ENCODE measurements at places on chromosomes 12 and 14.

- no peak for DNase-seq
Measured at GRCh38 chr14:39036760-39037159, 66.3 kb downstream of the SEC23A start.

DNA sequence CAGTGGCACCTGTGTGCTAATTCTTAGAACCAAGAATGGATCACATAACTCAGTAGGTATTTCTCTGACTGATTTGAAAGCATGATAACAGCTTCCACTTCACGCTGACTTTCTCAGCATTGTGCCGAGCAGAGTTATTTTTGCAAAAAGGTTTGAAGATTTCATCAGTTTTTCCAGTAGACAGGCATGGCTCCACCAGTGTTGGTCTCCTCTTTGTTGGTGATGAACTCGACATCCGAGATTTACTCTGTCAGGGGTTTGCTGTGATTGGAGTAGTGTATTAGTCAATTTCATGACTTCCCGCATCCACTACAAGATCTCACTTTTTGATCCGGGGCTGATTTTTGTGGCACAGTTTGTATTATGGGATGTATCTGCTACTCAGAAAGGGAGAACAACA lies 85.3 kb downstream of the PRKCH start:
- no peak for DNase-seq

DNA sequence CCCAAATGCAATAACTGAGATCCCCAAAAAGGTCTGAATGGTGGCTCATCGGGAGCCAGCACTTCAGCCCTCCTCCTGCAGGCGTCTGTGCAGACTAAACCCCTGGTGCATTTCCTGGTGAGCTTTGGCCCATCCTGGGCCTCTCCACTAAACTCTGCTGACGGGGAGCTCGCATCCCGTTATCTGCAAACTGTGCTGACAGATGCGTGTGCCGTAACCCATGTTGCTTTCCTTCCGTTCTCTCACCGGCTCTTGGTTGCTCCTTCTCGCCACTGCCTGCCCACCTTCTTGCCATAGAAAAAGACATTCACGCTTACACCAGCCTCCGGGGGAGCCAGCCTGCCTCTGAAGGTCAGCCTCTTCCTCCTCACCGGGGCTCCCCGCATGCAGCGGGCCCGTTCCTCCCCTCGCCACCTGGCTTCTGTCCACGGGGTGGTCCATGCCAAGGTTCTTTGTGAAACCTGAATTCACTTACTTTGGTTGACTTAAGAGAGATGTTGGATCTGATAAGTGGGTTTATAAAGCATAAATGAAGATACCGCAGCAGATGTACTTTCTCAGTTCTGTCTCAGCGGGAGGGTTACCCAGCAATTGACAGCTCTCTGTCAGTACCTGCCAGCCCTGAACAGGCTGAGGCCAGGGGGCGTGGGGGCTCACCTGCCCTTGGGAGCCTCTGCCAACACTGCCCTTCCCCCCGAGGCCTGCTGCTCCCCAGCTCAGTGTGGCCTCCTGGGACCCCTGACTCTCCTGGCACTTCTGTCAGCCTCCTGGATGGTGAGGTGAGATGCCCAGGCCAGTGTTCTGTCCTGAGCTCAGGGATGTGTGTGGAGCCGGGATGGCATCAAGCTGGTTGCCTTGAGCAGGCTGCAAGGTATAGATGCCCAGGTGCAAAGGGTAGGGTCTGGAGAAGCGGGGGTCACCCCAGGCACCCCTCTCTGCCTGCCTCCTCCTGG lies 14.2 kb downstream of the ZFYVE21 start:
- no peak for DNase-seq

DNA sequence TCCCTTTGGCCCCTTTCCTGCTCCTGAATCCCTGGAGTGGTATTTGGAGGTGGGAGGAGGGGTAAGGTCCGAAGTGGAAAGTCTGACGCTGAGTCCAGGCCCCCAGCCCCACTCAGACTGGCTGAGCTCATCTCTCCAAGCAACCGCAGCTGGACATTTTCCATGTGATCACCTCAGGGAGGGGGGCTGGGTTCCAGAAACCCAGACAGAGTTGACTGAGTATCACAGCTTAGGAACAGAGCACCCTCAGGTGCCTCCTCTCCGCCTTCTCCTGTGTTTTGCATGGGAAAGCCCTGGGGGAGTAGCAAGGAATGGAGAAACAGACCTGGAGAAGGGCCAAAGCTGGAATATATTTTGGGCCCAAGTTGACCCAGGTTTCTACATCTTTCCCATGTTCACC lies 8.0 kb upstream of the ITGA5 start:
- no peak for DNase-seq

- DNase-seq = no peak
Measured at GRCh38 chr14:96250485-96250884, 5.5 kb upstream of the BDKRB1 start.

Data from D341Med (cell line).